ENCODE measurements at places on chromosomes 11 and 22.

- DNase-seq, result no peak
Measured at GRCh38 chr11:12691473-12691872, 17.3 kb downstream of the TEAD1 start.

GRCh38 chr11:100593291-100593690 lies 93.8 kb upstream of the ARHGAP42 start:
- DNase-seq, result no peak

DNA sequence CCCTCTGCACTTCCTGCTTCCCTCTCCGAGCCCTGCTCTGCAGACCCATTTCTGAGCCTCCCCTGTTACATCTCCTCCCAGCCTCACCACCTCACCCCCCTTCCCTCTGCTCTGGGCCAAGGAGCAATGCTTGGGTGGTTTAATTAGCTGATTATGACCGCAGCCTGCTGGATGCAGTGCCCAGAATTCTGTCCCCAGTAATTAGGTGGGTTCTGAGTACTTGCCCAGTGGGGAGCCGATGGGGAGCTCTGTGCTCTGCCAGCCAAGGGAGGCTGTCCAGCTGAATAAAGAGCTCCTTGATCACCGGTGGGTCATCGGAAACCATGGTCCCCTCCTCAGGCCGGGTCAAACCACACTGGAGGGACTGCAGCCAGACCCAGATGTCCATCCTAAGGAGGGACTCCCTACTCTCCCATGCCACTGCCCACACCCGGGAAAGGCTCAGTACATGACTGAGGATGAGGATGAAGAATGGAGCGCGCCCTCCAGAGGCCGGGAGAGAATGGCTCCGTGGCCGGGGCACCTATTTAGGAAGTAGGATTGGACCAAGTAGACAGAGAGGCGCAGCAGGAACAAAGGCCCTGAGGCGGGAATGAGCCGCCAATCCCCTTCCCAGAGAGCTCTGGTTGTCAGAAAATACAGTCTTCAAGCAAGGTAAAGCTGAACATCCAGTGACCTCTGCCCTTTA lies 9.1 kb downstream of the ARRB1 start:
- no peak for DNase-seq

- no peak for DNase-seq
Measured at GRCh38 chr11:10639350-10639749, 54.2 kb downstream of the IRAG1 start.

DNA sequence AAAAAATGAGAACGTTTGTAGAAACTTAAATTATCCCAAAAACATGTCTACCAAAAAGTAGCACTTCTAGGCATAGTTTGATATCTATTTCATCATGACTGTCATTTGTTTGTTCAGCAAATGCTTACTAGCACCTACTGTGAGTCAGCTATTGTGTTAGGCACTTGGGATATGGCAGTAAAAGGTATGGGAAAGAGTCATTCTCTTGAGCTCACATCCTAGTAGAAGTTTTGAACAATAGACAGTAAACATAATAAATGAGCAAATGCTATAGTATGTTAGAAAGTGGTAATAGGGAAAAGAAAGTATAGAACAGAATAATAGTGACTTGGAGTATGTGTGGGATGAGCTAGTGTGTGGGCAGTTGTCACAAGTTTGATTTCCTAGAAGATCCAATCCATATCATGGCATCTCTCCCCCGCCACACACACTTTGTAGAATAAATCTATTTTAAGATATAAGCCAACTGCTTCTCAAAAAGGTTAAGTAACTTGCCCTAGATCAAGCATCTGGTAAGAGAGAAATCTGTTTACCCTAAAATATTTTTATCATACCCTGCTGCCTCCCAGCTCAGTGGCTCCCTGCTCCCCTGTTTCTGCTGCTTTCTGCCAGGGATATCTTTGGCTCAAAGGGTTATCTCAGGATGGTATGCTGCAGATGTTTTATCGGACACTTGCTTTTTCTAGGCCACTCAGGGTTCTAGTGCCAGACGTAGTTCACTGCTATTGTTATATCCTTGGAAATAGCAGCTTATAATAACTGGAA lies 129.7 kb downstream of the NCAM1 start:
- DNase-seq, result no peak

DNA sequence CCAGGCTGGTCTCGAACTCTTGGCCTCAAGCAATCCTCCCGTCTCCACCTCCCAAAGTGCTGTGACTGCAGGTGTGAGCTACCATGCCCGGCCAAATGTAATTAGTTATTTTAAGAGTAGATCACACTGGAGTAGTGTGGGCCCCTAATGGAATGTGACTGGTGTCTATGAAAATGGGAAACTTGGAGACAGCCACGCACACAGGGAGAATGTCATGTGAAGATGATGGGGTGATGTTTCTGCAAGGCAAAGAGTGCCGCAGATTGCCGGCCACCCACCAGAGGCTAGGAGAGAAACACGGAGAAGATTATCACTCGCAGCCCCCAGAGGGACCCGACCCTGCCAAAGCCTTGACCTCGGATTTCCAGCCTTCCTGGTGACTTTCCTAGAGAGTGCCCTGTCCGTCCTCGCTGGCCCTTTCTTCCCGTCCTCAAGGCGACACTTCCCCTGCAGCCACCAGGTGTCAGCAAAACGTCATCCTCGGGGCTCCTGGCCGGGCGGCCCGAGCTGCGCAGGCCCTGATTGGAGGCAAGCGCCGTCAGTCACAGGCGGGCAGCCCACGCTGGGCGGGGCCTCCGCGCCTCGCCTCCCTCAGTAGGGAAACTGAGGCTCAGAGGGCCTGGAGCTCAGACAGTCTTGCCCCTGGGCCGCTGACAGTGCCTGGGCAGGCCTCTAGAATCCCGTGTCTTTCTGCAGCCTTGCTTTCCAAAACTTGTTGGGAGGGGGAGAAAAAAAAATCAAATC lies 16.3 kb downstream of the CRYBB2 start:
- DNase-seq, result peak; percentile 100

DNA sequence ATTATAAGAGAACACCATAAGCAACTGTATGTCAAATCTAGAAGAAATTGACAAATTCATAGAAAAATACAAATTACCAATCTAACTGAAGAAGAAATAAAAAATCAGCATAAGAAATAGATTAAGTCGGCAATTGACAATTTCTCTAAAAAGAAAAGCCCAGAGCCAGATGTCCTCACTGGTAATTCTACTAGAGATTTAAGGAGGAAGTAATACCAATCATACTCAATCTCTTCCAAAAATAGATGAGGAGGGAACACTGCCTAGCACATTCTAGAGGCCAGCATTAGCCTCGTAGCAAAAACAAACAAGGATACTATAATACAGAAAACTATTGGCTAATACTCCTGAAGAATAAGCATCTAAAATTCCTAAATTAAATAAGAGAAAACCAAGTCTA lies 40.4 kb upstream of the IGLL5 start:
- DNase-seq, result no peak

DNA sequence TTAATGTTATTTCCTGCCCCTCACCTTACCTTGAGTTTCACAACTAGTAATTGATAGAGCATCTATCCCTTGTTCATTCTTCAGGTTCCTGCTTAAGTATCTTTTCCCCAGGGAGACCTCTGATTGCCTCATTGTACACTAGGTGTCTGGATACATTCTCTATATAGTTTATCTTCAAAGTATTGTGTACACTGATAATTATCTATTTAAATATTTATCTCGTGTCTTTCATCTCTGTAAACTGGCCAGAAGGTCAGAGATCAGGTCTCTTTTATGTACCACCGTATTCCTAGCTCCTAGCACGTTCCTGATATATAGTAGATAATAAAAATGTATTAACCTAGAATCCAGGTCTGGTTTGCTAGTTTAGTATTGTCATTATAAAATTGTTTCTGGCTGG lies 6.4 kb downstream of the TMEM126B start:
- DNase-seq, result no peak

GRCh38 chr11:34680206-34680605 lies 59.3 kb downstream of the EHF start:
- DNase-seq, result no peak

DNA sequence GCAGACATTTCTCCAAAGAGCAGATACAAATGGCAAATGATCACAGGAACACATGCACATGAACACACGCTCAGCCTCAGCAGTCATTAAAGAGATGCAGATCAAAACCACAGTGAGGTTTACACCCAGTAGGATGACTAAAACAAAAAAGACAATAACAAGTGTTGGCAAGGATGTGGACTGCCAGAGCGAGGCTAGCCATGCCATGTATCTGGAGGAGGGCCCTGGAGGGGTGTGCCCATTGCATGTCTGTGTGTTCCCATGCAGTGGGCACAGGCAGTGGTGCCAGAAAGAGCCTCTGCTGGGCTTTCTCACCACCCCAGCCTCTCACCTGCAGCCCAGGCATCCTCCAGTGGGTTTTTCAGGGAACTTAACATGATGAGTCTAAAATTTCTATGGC lies 54.2 kb upstream of the KCNQ1OT1 start:
- no peak for DNase-seq

DNA sequence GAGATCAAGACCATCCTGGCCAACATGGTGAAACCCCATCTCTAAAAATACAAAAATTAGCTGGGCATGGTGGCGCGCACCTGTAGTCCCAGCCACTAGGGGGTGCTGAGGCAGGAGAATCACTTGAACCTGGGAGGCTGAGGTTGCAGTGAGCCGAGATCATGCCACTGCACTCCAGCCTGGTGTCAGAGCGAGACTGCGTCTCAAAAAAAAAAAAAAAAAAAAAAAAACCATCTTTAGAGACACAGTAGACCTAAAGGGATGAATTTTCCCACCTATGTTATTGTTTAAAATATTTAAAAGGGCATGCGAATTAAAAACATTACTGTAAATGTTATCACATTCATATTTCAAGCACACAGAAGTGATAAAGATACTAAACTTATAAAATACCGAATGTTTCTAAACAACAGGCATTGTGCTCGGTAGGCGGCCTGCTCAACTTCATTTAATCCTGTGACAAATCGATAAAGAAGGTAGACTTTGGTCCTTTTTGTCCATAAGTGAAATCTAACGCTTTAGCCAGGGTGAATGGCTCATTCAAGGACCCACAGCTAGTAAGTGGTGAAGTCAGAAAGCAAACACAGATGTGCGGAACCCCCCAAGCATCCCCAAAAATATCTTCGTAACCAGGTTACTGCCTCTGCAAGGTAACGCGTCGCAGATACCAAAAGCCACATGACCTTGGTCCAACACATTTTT lies 16.1 kb downstream of the NCAPD3 start:
- DNase-seq, result no peak

DNA sequence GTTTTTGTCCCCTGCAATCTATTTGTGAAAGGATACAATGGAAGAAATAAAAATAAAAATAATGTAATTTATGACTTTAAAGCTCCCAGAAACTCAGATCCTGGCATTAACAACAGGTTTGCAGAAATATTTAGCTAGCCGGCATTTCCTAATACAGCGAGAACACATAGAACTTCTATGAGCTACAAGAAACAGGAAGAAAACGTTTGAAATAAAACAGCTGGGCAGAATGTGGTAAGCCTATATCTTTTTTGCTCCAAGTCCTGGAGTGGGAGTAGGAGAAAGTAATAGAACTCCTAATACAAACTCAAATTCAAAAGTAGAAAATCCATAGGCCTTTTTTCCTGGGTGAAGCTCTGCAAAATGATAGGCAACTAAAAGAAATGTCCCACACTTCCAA lies 29.6 kb upstream of the FIBIN start:
- DNase-seq, result no peak

DNA sequence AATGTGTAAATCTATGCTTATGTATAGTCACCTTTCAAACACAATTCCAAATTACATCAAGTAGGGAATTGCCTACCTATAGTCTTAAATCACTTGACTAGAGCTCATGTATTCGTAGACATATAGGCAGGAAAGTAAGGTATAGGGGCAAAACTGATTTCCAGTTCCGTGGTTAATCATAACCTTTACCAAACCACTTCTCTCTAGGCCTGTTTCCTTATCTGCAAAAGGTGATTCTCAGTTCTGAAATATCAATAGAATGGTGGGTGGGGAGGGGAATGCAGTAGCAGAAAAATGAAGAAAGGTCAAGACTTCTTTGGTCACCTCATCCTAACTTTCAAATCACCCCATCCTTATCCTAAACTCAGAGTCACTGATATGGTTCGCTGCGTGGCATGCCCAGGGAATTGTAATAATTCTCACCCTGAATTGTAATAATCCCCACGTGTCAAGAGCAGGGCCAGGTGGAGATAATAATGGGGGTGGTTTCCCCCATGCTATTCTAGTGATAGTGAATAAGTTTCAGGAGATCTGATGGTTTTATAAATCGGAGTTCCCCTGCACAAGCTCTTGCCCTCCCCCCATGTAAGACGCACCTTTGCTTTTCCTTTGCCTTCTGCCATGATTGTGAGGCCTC lies 1.9 kb upstream of the ANO5 start:
- DNase-seq, result no peak

GRCh38 chr11:130634961-130635473 lies 186.6 kb downstream of the ADAMTS15 start:
- DNase-seq, result no peak

GRCh38 chr11:2570841-2571597 lies 126.2 kb downstream of the KCNQ1 start:
- no peak for DNase-seq
